ENCODE measurements at places on chromosomes 3 and 15.

GRCh38 chr15:56187665-56188064 lies 56.0 kb downstream of the RFX7 start:
- DNase-seq: no peak

DNA sequence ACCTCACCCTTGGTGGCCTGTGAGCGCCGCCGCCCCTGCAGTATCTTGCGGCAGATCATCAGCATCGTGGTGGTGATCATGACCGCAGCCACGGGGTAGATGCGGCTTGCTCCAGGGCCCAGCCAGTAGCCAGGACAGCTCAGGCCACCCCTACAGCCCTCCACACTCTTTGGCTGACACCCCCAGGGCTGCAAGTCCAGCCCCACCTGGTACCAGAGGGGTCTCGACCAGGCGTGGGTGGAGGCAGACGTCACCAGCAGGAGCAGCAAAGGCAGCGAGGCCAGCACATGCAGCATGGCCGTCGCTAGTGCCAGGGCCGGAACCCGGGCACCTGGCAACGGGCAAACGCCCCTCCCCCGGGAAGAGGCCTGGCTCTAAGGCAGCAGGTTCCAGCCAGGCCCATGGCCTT lies at the start of gene TMEM89:
TMEM89 (minus strand) TSS at position 309 of the 409 bp plus-strand sequence; CDS start at position 296, 13 bp downstream.
- DNase-seq: no peak

- no peak for DNase-seq
Observed at GRCh38 chr3:163785693-163786092, 1292.6 kb downstream of the SI start.

GRCh38 chr3:24857945-24858344 lies 363.3 kb upstream of the THRB start:
- DNase-seq: no peak

DNA sequence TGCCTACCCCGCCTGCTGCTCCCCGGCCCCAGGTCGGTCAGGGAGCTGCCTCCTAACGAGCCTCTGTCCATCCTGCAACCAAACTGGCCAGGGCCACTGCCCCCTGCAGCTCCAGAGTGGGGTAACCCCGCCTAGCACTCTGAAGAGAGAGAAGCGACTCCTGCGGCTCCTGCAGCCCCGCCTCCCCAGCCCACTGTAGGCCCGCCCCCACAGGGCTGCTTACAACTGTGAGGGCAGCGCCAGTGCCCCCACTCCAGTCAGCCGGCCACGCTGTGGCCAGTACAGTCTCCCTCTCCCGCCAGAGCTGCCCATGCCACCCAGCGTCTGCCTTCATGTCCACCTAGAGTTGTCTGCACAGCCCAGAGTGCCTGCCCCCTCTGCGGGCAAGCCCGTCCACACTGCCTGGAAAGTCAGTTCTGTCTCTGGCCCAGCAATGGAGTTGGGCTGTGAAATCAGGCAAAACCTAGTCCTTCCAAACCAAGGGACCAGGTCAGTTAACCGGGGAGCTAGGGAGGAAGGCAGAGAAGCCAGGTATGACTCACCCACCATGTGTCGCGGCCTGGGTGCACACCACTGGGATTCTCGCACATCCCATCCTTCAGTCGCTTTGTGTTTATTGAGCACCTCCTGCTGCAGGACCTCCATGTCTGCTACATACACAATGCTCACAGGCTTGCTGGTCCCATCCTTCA lies 2.4 kb downstream of the UCN2 start:
- DNase-seq: no peak

DNA sequence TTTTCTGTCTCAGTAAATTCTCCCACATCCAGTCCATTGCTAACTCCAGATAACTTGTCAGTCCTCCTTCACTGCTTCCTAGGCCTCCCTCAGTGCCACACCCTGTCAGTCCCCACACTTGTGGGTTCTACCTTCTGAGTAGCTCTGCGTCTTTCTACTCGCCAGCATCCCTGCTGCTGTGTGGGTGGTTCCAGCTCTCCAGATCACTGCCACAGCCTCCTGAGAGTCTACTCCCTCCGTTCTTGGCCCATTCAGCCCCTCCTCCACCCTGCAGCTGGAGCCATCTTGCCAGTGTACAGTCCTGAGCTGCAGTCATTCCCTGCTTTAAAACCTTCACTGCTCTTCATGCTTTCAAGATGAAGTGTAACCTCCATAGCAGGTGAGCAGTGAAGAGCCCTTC lies 45.3 kb downstream of the MAP2K5 start:
- no peak for DNase-seq

DNA sequence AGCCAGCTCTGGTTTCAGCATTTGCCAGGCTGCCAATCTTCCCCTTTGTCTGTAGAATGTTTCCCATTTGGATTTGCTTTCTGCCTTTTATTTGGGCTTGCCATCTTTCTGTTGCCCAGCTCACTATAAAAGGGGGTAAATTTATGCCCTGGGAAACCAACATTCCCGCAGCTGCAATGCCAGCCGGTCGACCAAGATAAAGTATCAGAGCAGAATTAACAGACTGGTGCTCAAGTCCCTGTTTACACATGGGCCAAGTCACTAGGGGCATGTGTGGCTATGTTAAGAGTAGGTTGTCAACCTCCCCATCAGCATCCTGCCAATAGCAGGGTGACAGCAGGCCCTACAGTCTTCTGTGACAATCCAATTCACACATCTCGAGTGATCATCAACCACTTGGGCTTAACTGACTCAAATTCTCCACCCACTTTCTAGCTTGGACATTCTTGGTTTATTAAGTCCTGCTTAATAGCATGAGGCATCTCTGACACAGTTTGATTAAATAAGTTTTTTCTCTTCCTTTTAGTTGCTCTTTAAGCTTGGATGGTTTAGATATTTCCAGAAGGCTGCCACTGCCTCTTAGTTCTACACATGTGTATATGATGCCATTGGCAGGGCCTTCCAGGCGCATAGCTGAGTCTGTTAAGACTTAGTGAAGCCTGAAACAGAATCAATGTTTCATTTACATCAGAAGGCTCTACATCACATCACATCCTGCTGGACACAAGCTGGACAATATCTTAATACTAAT lies 24.1 kb upstream of the VEPH1 start:
- no peak for DNase-seq

DNA sequence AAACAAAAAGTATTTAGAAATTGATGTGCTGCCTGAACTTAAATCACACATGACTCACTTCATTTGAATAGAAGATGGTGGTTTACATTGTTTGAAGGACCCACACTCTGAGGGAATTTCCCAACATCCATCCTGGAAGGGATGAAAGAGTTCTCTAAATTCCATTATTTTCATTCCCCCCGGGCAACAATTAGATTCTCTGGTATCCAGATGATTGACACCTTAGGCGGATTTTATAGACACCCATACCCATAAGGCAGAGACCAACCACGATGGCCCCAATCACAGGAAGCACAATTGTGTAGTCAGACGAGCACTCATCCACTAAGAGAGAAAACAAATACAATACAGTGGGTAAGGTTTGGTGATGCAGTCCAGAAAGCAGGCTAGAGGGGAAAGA lies 24.6 kb upstream of the MCCC1 start:
- no peak for DNase-seq

GRCh38 chr3:59540241-59540640 lies 490.4 kb upstream of the CFAP20DC start:
- DNase-seq: no peak

GRCh38 chr3:75042941-75043340 lies 428.5 kb upstream of the CNTN3 start:
- DNase-seq: no peak

DNA sequence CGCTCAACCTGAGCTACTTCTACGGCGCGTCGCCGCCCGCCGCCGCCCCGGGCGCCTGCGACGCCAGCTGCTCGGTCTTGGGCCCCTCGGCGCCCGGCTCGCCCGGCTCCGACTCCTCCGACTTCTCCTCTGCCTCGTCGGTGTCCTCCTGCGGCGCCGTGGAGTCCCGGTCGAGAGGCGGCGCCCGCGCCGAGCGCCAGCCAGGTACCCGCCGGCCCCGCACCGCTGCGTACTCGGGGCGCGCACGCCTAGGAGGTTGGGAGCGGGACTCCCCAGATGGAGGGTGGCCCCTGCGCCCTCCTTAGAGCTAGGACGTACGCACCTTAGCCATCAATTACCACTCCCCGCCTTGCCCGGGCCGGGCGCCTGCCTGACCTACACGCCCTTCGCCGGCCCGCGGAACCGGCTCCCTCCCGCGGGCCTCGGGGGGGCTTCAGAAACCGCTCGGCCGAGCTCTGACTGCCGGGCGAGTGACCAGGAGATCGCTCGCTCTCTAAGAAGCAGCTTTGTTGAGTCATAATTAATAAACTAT lies 466 bp downstream of the NFKBIZ start:
- DNase-seq: no peak

- DNase-seq: no peak
Observed at GRCh38 chr15:20358779-20359414, 182.7 kb downstream of the GOLGA6L6 start.

DNA sequence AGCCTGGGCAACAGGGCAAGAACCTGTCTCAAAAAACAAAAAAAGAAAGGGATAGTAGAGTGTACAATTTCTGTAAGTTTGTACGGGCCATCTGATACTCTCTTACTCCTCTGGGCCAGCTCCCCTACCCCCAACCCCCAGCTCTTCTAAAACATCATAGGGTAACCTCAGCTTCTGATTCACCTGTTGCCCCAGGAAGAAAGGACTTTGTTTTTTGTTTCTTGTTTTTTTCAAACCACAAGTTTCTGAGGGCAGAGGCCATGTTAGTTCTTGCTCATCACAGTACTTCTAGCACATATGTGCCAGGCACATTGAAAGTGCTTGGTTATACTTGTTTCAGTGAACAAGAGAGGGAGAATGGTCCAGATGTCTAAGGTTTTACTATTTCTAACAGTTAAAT lies 20.2 kb downstream of the ATOSA start:
- DNase-seq: no peak

All from HS-27A (cell line).